Epithelial cell of proximal tubule (primary cell): ENCODE measurements at places on chromosomes 11 and 22.

DNA sequence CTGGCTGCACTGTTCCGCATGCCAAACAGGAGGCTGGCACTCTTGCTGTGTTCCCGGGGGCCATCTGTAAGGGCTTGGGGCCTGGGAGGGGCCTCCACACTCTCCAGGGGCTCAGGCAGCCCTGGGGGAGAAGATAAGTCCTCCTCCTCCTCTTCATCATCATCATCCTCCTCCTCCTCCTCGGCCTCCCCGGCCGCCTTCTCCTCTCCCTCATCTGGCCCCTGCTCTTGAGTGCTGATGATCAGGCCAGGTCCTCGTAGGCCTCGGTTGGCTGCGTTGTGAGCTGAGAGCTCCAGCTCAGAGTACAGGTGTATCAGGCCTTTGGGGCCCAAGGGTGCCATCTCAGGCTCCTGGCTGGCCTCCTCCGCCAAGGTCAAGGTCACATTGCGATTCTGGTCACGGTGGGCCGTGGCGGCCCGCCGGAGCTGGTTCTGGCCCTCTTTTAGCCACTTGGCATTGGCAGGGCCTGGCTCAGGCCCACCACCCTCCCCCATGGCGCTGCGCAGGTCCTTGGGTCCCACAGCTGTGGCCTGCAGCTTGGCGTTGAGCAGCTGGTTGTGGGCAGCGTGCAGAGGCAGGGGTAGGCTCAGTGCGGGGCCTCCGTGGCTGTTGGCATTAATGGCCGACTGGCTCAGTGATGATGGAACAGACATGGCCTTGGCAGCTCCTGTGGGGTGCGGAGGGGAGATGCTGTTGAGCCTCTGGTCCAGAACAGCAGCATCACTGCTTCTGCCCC lies 8.0 kb downstream of the APBB1 start:
- DNase-seq: no peak

DNA sequence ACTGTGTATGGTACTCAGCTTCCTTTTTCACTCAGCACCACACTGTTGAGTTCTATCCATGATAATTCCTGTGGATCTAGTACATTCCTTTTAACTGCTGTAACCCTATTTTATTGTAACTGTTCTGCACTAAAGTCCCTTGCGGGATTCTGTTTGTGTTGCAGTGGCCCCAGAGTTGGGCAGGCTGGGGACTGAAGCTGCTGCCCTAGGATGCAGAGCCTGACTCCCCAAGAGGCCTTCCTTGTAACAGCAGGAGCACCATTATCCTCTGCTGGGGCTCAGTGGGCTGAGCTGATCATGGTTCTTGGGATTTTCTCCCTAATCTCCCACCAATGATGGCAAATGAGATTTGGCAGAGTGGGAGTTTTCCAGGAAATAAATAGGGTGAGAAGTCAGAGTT lies 77.7 kb downstream of the CABIN1 start:
- no peak for DNase-seq

DNA sequence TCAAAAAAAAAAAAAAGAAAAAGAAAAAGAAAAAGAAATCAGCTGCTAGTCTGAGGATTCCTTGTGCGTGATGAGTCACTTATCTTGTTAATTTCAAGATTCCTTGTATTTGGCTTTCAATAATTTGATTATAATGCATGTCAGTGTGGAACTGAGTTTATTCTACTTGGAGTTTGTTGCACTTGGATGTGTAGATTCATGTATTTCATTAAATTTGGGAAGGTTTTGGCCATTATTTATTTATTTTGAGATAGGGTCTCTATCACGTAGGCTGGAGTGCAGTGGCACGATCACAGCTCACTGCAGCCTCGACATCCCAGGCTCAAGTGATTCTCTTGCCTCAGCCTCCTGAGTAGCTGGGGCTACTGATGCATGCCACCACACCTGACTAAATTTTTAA lies 14.8 kb downstream of the WBP2NL start:
- no peak for DNase-seq

DNA sequence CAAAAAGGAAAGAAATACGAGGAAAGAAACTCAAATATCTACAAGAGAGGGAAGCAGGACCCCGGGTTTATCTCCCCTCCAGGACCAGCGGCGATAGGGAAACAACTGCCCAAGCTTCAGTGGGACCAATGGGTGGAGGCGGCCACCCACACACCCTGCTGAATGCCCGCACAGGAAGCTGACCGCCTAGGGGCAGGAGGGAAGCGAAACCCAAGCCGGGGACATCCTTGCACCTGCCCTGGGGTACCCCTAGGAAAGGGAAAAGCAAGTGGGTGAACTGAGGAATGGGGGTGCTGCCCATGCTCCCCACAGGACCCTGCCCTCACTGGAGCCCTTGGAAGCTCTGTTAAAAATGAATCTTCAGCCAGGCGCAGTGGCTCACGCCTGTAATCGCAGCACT lies 27.6 kb upstream of the HMOX1 start:
- no peak for DNase-seq

- DNase-seq: no peak
Measured at GRCh38 chr11:45155058-45155551, 8.7 kb downstream of the PRDM11 start.

DNA sequence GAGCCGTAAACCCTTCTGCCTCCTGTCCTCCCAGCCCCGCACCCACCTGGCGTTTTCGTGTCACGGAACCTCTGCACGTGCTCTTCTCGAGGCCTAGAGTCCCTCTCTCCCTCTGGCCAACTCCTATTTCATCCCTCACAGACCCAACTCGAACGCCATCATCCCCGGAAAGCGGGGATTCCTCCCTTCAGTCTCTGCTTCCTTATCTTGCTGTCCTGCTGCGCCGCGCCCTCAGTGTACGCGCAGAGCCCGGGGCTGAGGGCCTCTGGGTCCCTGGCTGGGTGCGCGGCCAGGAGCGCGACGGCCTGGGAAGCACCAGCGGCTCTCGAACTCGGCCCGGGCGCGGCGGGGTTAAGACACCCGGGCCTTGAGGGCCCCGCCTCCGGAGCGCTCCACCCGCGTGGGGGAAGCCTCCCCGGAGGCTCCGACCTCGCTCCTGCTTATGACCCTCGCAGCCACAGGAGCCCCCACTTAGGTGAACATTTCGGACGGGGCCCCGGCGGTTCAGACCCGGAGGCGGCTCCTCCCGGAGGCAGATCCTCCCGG lies 398 bp upstream of the ATG16L2 start:
- DNase-seq: no peak
